ENCODE measurements at places on chromosomes 5 and 9. TPM values are rescaled to one million over a fixed set of nuclear protein-coding genes. Genes with fewer than 3 reads are reported as not detected.

Gene LCN9
- total RNA-seq, result not detected

Gene DND1
- 1.8 TPM for total RNA-seq

Gene ARHGAP26
- 65.5 TPM for total RNA-seq

Gene ENTPD2
- total RNA-seq, result 2.8 TPM

Gene CCDC187
- total RNA-seq, result not detected

Gene LCP2
- 0.36 TPM for total RNA-seq

Gene C1QTNF3
- total RNA-seq, result 2.1 TPM

DNA sequence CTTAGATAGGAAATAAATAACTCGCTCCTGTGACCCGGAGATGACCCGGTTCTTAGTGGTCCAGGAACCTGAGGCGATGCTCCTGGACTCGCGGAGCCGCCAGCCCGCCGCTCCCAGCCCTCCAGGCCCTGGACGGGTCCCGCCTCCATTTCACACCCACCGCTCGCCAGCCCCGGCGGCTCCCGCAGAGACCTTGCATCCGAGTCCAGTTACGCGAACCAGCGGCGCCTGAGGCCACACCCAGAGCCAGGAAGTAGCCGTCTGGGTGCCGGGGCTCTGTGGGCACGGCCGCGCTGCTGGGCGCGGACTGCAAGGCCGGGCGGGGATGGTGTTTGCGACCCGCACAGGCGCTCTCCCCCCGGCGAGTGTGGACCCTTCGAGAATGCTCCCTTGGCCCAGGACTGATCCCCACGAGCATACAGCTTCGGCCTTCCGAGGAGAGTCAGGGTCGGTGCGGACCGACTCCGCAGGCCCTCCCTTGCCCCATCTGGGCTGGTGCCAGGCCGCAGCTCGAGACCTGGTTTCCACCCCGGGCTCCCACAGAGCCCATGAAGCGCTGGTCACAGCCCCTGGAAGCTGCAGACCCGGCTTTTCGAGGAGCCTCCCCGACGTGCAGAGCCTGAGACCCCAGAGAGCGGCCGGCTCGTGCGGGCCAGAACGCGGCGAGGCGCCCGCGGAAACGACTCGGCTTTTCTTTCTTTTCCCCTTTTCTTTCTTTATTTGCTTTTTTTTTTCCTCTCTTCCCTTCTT, 5.2 kb upstream of the BARX1 start:
- H3K27ac ChIP-seq, result no peak overlapping the region
- H3K4me3 ChIP-seq, result no peak overlapping the region
- H3K4me1 ChIP-seq, result no peaks in the 10 kb centered on the region
- H3K36me3 ChIP-seq, result no peaks in the 10 kb centered on the region
- no peak for DNase-seq
- H3K27me3 ChIP-seq, result no peaks in the 10 kb centered on the region

DNA sequence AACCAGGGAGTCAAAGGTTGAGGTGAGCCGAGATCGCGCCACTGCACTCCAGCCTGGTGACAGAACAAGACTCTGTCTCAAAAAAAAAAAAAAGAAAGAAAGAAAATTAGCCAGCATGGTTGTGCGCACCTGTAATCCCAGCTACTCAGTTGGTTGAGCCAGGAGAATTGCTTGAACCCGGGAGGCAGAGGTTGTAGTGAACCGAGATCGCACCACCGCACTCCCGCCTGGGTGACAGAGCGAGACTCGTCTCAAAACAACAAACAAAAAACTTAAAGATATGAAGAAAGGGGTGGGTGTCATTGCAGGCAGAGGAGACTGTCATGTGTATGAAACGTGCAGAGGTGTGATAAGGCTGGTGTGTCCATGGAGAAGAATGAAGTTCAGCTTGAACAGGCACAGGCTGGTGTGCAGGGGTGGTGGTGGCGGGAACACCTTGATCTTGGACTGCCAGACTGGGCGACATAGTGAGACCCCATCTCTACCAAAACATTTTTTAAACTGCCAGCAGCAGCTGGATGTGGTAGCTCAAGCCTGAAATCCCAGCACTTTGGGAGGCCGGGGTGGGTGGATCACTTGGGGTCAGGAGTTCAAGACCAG, 69.6 kb downstream of the UGCG start:
- H3K27me3 ChIP-seq, result no peaks in the 10 kb centered on the region
- no peak overlapping the region for H3K4me3 ChIP-seq
- H3K27ac ChIP-seq, result peak overlapping the region; percentile 40
- DNase-seq, result no peak
- H3K36me3 ChIP-seq, result no peaks in the 10 kb centered on the region

DNA sequence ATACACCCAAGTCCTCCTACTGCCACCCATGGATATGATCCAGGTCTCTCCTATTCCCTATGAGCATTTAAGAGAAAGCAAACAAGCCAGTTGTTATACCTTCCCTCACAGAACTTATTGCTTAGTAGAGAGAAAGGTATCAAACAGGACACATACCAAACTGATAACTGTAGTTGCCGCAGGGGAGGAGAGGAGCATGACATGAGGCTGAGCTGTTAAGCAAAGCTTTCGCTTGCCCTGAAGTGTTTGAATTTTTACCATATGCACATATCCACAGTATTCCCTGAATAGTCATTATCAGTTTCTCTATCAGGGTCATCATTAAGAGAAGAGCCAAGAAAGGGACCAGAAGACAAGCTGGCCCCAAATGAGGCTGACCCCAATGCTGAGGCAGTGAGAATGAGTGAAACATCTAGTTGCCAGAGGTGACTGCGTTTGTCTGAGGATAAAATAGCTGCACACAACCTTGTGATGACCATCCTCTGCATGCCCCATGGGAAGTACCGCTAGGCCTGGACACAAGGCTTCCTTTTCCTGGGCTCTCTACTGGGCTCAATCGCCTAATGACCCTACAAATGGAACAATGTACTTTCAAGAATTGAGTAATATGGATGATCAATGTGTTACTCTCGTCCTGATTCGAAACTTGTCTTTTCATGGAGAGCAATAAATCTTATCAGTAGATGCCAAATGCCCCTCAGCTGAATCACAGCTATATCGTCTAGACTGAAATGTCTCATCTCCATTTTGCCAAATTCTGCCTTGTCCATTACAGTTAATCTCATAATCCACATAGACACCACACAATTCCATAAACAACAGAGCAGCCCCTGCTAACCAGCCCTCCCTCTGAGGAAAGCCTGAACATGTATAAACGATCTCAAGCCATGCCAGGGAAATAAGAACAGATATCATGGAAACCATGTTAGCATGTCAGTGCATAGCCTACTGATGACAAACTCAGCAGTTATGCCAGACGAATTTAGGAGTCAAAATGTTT, 4.3 kb upstream of the IFNK start:
- H3K36me3 ChIP-seq, result no peaks in the 10 kb centered on the region
- no peak overlapping the region for H3K4me3 ChIP-seq
- DNase-seq, result no peak
- no peaks in the 10 kb centered on the region for H3K4me1 ChIP-seq
- H3K27me3 ChIP-seq, result no peaks in the 10 kb centered on the region
- H3K27ac ChIP-seq, result no peak overlapping the region

GRCh38 chr9:137453643-137454081, 5.5 kb downstream of the NSMF start:
- no peaks in the 10 kb centered on the region for H3K36me3 ChIP-seq
- H3K4me3 ChIP-seq, result no peak overlapping the region
- no peaks in the 10 kb centered on the region for H3K27me3 ChIP-seq
- H3K27ac ChIP-seq, result no peak overlapping the region

- H3K4me1 ChIP-seq, result no peaks in the 10 kb centered on the region
- H3K4me3 ChIP-seq, result no peak overlapping the region
- no peak for DNase-seq
- no peak overlapping the region for H3K27ac ChIP-seq
- H3K27me3 ChIP-seq, result peaks cover 2% of the 10 kb centered on the region
Observed at GRCh38 chr9:113907282-113907681, 31.2 kb downstream of the ZNF618 start.

DNA sequence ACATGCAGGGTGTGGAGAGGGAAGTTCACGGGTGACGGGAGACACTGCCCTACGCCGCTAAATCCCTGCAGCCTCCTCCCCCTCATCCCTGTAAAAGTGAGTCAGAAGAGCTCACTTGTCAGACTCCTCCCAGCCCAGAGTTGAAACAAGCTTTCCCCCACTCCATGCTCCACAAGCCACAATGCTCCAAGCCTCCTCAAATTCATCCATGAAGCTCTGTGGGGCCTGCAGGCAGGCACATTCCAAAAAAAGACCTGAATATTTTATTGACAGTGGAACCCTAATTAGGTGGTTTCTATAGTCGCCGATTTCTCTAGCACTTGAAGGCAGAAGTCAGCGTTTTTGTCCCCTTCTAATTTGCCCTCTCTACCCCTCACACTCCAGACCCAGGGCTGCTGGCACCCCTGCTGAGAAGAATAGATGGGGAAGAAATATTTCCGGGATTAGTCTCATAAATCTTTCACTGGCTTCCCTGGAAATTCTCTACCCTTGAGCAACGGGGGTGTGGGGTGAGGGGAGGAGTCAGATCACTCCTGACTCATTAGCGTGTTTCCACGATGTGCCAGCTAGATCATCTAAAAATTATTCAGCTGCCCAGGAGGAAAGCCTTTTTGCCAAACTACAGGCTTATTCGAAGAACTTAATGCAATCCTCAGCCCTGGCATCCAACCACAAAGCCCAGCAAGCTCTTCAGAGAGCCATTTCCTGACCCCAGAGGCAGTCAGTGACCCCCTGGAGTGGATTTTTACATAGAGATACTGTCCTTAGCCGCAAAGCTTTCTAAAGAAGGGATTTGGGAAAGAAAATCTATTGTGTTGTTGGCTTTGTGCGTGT, 97.1 kb downstream of the ENC1 start:
- peak overlapping the region; percentile 60 for H3K27ac ChIP-seq
- H3K27me3 ChIP-seq, result no peaks in the 10 kb centered on the region
- no peaks in the 10 kb centered on the region for H3K36me3 ChIP-seq
- H3K4me1 ChIP-seq, result peaks cover 13% of the 10 kb centered on the region

DNA sequence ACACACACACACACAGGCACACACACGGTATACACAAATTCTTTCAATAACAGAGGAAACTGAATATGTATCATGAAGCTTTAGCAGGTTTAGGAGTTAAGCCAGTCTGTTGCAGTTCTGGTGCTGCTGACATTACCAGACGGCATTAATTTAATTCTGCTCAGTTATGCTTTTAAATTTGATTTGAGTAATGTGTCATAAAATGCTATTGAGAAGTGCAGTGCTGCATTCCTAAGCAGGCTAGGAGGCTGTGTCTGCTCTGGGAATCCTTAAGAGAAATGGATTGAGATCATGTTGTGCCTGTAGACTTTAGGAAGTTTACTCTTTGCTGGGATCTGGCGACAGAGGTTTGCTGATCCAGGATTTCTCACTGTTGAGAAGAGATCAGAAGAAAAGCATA, 733.8 kb downstream of the BRINP1 start:
- no peak overlapping the region for H3K27ac ChIP-seq
- no peak overlapping the region for H3K4me3 ChIP-seq
- no peaks in the 10 kb centered on the region for H3K36me3 ChIP-seq
- H3K4me1 ChIP-seq, result no peaks in the 10 kb centered on the region
- H3K27me3 ChIP-seq, result no peaks in the 10 kb centered on the region

GRCh38 chr5:151490627-151491026, 43.2 kb downstream of the SLC36A1 start:
- H3K4me1 ChIP-seq, result no peaks in the 10 kb centered on the region
- H3K4me3 ChIP-seq, result no peak overlapping the region
- no peak overlapping the region for H3K27ac ChIP-seq

DNA sequence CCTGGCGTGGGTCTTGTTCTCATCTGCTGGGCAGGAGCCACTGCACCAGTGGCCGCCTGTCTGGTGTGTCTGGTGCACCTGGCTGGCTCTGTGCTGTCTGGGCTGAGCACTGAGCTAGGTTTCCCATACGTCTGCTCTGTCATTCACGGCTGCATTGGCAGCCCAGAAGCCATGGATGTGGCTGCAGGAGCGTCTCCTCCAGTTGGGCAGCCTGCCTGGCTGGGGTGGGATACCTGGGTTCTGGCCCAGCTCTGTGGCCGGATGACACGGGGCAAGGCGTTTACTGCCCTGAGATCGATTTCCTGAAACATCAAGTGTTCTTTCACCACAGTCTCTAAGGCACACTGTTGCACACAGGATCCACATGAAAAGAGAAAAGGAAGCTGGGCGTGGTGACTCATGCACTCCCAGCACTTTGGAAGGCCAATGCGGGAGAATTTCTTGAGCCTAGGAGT, 25.5 kb upstream of the SLC25A51 start:
- no peak overlapping the region for H3K27ac ChIP-seq
- peaks cover 35% of the 10 kb centered on the region for H3K4me1 ChIP-seq
- no peaks in the 10 kb centered on the region for H3K36me3 ChIP-seq
- no peak for DNase-seq

DNA sequence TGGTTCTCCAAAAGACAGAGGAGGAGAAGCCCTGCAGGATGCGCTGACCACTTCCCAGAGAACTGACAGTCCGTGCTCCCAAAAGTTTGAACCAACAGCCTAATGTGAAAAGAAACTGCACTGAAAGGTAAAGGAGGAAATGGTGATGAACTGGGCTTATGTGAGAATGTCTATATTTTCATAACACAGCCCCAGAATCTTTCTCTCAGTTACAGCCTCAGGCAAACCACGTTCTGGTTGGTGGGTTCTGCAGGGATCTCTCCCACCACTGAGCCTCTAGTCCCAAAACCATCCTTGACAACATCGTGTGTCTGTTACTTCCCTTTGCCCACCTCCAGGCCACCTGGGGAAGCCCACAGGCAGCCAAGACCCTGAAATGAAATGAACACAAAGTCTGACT, 23.9 kb downstream of the SPARC start:
- no peak for DNase-seq
- no peaks in the 10 kb centered on the region for H3K27me3 ChIP-seq

DNA sequence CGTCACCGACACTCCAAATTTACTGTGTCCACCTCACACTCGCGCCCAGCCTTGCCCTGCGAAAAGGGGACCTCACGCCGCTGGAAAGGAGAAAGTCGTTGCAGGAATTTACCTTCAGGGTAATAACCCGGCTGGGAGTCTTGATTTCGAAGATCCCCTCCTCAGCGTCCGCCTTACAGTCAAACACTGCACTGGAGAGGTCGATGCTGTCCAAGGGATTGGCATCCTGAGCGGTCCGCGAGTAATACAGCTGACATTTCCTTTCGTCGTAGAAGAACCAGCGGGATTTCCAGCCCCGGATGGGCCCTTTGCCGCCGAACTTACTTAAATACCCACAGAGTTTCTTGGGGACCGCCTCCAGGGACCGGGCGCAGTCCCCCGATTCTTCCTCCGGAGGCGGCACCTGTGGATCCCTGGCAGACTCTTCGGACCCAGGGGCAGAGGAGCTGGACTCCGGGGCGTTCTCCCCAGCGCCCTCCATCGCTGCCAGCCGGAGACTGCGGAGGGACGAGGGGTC, 330 bp downstream of the TBC1D2 start:
- peak overlapping the region; percentile 63 for H3K27ac ChIP-seq
- peak overlapping the region; percentile 87 for H3K4me3 ChIP-seq
- H3K4me1 ChIP-seq, result peaks cover 15% of the 10 kb centered on the region
- DNase-seq, result no peak

GRCh38 chr9:114291064-114291474, 31.8 kb upstream of the ORM1 start:
- no peaks in the 10 kb centered on the region for H3K27me3 ChIP-seq
- no peak for DNase-seq
- no peak overlapping the region for H3K27ac ChIP-seq
- H3K4me1 ChIP-seq, result peaks cover 15% of the 10 kb centered on the region

GRCh38 chr9:107789001-107789700, 299.6 kb upstream of the KLF4 start:
- H3K4me3 ChIP-seq, result no peak overlapping the region
- H3K4me1 ChIP-seq, result no peaks in the 10 kb centered on the region
- no peak for DNase-seq
- no peaks in the 10 kb centered on the region for H3K36me3 ChIP-seq
